AG04449 (cell line): ENCODE measurements at places on chromosomes 11 and 22.
A peak's percentile ranks its signal among the peaks of the same experiment; 100 is the strongest.

GRCh38 chr11:134258577-134258976 is 5.2 kb downstream of the ACAD8 start:
- DNase-seq: no peak

GRCh38 chr11:2892215-2892966 is 6.8 kb upstream of the CDKN1C start:
- DNase-seq: no peak

- no peak for DNase-seq
Measured at GRCh38 chr22:45684169-45684568, 12.5 kb downstream of the ATXN10 start.

DNA sequence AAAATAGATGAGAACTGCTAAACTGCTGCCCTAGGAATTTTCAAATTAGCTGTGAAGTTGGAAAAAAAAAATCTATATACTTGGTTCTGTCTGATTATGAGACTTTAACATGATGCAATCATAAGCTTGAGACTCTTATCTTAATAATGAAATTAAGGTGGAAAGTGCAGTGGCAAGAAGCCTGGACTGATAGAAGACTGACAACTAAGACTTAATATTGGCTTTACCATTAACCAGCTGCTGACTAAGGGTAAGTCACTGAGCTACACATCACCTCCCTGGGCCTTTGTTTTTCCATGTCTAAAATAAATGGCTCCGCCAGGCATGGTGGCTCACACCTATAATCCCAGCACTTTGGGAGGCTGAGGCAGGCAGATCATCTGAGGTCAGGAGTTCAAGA is 56.9 kb downstream of the SLC35F2 start:
- DNase-seq: no peak

GRCh38 chr11:123111465-123111864 is 49.5 kb upstream of the HSPA8 start:
- no peak for DNase-seq

GRCh38 chr11:34331329-34331728 is 26.5 kb downstream of the ABTB2 start:
- DNase-seq: no peak

GRCh38 chr11:211295-211694 is 3.8 kb downstream of the RIC8A start:
- DNase-seq: no peak

DNA sequence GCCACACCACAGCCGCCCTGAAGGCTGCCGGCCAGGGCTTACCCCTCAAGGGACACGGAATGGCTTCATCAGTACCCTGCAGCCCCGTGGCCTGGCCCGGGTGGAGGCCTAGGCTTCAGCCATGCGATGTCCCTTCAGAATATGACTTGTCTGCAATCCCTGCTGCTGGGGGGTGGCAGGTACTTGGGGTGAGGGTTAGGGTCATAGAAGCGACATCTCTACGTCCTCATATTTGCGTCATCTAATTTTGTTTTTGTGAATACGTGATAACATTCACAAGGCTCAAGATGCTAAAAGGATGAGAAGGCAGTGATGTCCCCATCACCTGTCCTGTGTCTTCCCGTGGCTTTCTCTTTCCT is 6.4 kb downstream of the CCND1 start:
- no peak for DNase-seq

- no peak for DNase-seq
Measured at GRCh38 chr11:28223577-28223976, 115.4 kb downstream of the METTL15 start.

DNA sequence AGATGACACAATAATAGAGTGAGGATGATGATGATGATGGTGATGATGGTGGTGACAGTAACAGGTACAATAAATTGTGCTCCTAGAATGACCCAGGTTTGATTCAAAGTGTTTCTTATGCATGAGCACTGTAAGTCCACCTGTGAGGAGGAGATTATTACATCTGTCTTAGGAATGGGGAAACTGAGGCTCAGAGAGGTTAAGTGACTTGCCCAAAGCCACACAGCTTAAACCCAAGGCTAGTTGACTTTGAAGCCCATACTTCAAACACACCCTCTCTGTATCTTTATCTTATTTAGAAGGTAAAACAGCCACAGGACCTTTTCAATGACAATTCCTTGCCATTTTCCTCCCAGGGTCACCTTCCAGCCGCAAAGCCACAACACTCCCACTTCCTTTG is 88.9 kb downstream of the MIAT start:
- DNase-seq: no peak

DNA sequence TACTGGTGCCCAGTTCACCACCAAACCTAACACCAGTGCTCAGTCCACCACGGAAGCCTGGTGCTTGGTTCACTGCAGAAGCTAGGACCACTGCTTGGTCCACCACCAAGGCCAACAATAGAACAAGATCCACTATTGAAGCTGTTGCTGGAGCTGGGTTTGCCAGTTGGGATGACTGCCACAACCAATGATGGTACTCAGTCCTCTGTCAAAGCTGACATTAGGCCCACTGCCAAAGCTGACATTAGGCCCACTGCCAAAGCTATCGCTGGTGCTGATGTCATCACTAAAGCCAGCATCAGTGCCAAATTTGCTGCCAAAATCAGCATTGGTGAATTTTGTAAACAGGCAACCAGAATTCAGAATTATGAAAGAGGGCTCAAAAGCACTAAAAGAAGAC is 1850.2 kb upstream of the RAG2 start:
- DNase-seq: no peak

DNA sequence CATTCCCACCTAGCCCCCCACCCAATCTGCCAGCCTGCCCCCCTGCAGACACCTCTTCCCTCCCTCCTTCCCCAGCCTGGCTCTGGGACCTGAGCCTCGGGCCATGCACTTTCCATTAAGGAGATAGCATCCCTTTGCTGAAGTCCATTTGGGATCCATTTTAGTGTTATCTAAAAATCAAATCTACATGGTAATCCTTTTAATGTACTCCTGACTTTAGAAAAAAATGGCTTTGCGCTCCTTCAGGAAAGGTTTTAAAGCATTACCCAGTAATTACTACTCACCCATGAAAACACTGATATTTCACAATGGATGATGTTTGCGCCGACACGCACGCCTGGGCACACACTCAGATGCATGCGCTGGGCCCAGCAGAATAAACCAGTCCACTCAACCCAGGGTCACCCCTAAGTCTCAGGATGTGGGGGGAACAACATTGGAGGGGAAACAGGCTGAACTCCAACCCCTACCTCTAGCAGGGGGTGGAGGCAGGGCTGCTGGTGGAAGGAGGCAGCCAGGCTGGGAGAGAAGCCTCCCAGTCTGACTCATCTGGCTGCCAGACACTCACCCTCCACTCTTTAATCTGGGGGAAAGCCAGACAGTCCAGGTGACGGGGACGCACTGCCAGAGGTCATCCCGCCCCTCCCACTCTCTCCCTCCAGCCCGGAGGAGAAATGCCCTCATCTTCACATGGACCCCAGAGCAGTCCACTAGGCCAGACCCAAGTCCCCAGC is 29.8 kb downstream of the LMO1 start:
- no peak for DNase-seq

DNA sequence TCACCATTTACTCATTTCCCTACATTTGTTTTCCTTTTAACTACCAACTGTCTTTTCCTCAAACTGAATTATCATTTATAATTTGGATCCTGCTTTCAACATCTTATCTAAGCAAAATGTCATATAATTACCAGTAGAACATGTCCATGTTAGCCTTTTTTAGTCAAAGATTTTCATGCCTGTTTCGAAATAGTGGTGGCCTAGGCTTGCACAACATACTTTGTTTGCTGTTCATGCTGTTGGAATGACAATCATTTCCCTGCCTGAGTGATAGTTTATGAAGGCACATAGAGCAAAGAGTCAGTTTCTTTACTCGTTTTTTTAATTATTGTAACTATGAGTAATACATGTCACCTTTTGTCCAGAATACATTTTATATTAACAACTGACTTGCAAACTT is 144.3 kb upstream of the ANO3 start:
- DNase-seq: peak; percentile 71

DNA sequence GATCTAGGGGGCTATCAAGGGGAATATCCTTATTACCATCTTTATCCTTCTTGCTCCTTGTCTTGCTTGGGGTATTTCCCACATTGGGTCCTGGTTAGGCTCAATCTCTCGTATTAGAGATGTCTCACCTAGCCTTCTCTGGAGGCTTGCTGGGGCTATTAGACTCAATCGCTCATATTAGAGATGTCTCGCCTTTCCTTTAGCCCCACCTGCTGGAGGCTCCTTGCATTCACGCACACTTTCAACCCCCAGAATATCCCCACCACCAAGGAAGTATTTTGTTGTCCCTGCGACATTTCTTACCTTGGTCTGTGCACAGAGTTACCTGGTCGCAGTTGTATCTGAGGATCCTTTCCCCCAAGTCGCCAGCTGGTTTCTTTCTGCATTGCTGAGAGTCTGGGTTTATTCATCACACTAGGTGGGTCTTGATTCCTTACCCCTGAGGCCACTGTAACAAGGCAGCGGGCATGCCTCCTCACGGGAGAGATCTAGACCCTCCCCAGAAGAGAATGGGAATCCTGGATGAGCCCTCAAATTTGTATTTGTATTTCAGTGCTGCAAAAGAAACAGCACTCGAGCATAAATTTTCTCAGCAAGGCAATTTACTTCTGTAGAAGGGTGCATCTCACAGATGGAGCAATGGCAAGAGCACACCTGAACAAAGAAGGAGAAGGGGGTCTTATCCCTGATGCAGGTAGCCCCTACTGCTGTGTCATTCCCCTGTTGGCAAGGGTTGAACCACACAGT is 15.9 kb upstream of the HYLS1 start:
- DNase-seq: no peak

- no peak for DNase-seq
Measured at GRCh38 chr22:40120848-40121247, 56.9 kb upstream of the TNRC6B start.

GRCh38 chr11:65767406-65767805 is 13.4 kb downstream of the AP5B1 start:
- DNase-seq: no peak

DNA sequence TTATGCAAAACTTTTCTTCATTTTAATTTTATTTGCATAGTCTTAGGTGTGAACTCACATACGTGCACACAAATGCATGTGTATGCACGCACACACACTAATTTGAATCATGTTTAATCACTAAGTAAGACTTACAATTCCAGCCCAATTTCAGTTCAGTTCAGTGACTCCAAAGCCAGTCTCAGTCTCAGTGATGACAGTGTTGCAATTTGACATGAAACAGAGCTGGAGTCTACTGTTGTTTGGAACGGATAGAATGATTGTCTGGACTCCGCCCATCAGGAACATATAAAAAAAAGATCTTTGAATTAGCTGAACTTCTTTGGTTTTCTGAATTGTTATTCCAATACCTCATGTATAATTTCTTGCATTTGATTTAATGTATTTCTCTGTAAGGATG is 14.9 kb upstream of the OR51S1 start:
- no peak for DNase-seq

- DNase-seq: no peak
Measured at GRCh38 chr11:83612891-83613766, 327.0 kb upstream of the CCDC90B start.

GRCh38 chr11:46427364-46427763 is 35.8 kb upstream of the CHRM4 start:
- DNase-seq: no peak

GRCh38 chr11:36251823-36252222 is 37.4 kb downstream of the COMMD9 start:
- DNase-seq: no peak

- no peak for DNase-seq
Measured at GRCh38 chr22:29165321-29166060, 40.2 kb upstream of the EMID1 start.

DNA sequence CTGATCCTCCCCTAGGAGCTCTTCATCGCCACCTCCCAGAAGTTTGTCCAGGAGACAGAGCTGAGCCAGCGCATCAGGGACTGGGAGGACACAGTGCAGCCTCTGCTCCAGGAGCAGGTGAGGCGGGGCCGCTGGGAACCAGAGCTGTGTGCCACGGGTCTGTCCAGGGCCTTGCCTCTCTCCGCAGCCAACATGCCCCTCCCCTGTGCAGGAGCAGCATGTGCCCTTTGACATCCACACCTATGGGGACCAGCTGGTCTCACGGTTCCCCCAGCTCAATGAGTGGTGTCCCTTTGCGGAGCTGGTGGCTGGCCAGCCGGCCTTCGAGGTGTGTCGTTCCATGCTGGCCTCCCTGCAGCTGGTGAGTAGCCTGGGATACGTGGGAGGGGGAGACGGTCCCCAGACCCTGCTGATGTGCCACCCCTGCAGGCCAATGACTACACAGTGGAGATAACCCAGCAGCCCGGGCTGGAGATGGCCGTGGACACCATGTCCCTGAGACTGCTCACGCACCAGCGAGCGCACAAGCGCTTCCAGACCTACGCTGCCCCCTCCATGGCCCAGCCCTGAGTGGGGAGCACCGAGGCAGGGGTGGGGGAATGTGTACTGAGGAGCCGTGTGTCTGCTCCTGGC is 2.5 kb downstream of the SCO2 start:
- DNase-seq: no peak

GRCh38 chr11:65026810-65027209 is 429 bp upstream of the SNX15 start:
- no peak for DNase-seq

- DNase-seq: peak; percentile 87
Measured at GRCh38 chr11:10454878-10455631, at the start of gene AMPD3. AMPD3 (plus strand) TSS chr11:10455264; CDS start chr11:10461520, 6,256 bp downstream.

DNA sequence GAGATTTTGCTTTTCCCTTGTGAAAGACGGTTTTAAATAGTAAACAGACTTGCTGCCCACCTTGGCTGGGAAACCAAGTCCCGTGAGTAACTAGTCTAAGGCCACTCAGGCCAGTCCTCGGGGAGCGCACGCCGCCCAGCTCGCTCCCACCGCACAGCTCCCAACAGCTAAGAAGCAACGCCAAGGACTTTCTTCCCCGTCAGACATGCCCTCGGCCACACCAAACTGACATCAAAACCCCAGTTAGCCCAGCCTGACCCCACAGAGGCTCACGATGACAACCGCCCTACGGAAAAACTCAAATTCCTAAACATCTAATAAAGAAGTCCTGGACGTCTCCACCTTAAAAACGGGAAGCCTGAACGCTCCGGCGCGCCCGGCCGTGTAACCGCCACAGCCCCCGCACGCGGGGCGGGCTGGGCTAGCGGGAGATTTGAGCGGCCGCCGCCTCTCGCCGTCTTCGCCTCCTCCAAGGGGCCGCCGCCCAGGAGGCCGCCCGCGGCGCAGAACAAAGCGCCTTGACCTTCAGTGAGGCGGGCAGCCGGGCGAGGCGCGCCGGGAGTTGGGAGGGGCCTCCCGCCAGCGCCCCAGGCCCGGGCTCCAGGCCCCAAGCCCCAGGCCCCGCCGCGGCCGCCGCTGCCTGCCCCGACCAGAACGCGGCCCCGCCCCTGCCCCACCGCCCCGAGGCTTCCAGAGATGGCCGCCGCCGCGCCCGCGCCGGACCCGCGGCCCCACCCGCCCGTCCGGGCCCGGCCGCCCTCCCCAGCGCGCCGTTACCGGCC is 486 bp downstream of the NAP1L4 start:
- DNase-seq: no peak
